ENCODE measurements at places on chromosomes 4 and X. TPM values are rescaled to one million over a fixed set of nuclear protein-coding genes. Genes with fewer than 3 reads are reported as not detected.

The PABPC1L2A gene
- polyA plus RNA-seq: not detected

- no peak for DNase-seq
Observed at GRCh38 chrX:24774650-24775049, 80.9 kb downstream of the POLA1 start.

GRCh38 chr4:164169591-164169990 is 584.3 kb upstream of the SMIM31 start:
- no peak for DNase-seq

GRCh38 chr4:94570558-94570957 is 118.8 kb downstream of the PDLIM5 start:
- DNase-seq: no peak

- no peak for DNase-seq
Observed at GRCh38 chrX:48558271-48558670, 16.0 kb upstream of the RBM3 start.

- no peak for DNase-seq
Observed at GRCh38 chr4:184104419-184105101, 113.1 kb downstream of the ENPP6 start.

DNA sequence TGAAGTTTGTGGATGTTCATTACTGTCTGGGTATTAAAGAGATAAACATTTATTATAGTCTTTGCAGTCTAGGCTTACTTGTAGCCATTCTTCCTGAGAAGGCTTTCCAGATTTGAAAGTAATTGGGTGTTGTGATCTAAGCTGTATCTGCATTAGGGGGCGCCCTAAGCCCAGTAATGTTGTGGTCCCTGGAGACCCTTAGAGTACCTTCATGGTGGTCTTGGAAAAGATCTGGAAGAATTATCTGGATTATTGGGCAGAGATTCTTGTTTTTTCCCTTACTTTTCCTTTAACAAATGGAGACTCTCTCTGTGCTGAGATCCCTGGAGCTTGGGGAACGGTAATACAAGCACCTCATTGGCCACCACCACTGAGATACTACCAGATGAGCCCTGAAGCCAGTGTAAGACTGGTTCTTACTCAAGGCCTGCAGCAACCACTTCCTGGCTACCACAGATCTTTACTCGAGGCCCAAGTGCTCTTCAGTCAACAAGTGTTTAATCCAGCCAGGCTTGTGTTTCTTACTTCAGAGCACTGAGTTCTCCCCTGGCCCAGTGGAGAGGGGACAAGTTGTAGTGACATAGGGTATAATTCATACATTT is 63.1 kb downstream of the RTL3 start:
- DNase-seq: no peak

The DMRTC1 gene
- not detected for polyA plus RNA-seq

GRCh38 chrX:68462197-68462596 is 28.9 kb upstream of the OPHN1 start:
- no peak for DNase-seq

DNA sequence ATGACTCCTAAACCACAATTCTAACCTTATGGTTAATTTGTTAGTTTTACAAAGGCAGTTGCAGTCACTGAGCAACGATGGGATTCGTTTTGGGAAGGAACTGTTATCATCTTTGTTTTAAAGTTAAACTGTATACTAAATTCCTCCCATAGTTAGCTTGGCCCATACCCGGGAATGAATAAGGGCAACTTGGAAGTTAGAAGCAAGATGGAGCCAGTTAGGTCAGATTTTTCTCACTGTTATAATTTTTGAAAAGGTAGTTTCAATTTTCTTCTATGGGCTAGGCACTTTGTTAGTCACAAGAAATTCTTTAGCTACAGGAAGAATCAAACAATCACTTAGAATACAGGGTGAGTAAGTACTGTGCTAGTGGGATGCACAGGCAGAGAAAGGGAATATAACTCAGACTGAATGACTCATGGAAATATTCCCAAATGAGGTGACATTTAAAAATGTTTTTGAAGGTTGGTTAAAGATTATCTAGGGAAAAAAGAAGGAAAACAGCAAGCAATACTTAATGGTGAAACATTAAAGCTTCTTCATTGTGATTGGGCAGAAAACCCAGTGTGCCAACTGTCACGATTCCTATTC is 153.6 kb downstream of the MAGEB17 start:
- no peak for DNase-seq

DNA sequence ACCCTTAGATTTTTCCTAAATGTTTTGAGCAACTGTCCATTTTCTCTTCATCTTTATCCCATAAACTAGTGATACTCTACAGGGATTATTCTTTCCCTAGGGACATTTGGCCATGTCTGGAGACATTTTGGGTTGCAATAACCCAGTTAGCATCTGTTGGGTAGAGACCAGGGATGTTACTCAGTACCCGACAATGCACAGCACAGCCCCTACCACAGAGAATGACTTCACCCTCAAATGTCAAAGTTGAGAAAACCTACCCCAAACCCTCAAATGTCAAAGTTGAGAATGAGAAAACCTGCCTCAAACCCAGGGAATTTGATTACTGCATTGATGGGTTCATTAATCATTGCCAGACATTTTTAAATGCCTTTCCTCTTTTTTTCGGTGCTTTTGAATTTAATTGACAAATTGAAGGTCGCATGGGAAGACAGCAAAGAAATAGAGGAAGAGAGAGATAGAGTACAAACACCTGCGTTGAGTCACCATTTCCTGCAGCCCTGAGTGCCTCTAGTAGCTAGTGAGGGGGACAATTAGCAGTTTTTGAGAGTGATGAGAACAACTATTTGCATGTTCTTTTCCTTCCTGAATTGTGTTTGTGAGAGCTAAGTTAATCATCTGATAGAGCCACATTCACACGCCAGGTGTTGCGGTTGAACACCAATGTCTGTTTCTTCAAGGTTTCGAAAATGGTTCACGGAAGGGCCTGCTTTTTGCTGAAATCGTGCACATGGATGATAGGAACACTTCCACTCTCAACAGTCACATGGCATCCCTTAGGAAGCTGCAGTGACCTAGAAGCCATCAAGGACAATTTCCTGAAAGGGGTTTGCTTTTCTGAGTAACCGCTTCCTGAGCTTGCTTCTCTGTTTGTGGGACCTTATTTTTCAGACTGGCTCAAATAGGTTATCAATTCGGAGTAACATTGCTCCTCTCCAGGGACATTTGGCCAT is 203.9 kb upstream of the VCX3A start:
- DNase-seq: no peak

DNA sequence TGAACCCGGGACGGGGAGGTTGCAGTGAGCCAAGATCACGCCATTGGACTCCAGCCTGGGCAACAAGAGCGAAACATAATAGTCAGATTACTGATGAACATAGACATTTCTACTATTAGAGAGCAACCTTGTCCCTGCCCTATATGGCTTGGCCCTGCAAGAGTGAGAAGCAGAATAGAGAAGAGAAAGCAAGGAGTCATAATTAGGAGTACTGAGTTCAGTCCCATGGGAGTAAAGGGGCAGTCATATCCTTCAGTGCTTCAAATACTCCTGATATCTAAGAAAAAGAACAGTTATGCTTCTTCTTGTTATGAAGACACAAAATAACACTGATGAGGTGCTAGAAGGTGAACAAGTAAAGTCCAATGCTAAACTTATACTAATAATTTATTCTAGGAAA is 33.8 kb downstream of the CLDN2 start:
- no peak for DNase-seq
